Coronary artery (tissue), 2 donors: ENCODE measurements at places on chromosomes 2 and 18.
A peak's percentile ranks its signal among the peaks of the same experiment; 100 is the strongest.

GRCh38 chr2:147211484-147211883, 633.3 kb upstream of the ACVR2A start:
- DNase-seq: no peak

- DNase-seq: no peak
Observed at GRCh38 chr18:78776706-78777285, 202.8 kb upstream of the SALL3 start.

GRCh38 chr18:48639772-48640432, 101.1 kb downstream of the CTIF start:
- no peak for DNase-seq

DNA sequence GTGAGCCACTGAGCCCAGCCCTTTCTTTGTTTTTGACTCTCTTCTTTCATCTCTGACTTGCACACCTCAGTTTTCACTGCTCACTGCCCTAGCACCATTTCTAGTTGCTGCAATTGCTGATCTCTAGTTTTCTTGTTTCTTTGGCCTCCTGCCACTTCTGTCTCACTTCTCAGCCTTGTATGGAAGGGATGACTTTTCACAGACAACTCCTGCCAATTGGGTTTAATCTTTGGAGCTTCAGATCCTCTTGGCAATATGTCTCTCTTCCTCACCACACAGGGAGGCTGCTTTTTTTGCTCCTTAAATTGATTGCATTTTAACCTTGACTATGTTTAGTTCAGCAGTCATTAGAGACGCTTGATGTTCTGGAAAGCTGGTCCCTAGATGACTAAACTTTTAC, 323.1 kb downstream of the CTNNA2 start:
- DNase-seq: no peak

DNA sequence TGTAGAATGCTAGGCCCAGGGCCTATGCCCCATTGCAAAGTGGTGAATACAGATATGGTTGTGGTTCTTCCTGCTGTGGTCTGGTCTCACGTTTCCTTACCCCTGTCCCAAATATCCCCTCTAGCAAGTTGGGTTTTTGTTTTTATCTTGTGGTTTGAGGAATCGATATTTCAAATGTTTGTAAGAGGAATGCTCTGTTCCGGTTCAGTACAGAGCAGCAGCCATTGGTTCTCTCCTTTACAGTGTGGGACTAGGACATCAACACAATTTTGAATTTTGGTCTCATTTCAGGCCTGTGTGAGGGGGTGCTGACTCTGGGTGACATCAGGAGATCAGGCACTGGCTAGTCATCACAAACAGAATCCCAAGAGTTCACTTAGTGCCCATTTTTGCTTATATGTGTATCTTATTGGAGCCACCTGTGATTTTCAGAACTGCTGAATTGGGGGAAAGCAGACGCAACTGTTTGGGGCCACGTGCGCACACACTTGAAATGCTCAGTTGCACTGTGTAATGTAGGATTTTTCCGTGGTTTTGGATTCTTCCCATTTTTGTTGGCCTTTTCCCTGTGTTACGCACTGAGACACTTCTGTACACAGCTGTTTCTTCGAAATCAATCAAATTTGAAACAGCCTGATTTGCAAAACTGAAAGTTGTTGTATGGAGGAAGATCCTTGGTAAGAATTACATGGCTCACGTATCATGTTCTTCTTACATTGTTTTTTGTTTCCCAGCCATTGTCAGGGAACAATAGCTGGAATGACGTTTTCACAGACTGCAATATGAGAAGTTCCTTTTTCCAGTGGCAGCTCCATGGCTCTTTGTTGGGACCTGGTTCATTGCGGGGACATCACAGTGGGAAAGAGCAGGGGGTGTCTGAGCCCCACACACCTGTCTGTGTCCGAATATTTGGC, 8.6 kb downstream of the SH3BP4 start:
- DNase-seq: peak; percentile 35

DNA sequence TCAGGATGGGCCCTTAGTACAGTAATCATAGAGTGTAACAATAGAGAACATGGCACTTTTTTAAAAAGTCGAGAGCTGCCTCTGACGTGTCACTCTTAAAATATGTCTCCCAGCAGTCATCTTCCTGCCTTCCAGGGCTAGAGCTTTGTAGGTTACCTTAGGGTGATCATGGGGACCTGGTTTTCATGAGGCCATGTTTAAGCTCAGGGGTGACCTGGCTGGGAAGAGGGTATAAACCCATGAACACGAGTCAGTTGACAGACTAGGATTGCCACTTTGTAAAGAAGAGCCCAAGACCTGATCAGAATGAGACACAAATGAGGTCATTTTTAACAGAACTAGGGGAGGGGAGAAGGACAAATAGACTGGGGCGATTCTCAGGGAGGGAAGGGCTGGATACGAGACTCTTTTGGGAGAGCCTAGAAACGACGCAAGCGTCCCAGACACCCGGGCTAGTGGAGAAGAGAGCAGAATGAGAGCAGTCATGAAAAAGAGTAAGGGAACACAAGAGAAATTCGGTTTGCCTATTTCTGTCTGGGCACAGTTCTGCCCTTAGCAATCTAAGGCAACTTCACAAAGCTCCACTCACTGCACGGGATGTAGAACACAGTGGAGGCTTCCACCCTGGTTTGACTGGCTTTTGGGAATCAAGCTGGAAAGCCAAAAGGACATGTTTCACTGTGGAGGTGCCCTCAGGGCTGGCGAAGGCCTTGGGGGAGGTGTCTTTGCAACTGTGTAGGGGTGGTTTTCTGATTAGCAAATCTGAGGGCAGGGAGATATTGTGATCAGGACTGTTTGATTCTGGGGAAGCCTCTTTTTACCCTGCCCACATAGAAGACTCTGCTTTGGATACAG, 1.8 kb upstream of the RAB31 start:
- DNase-seq: no peak

- no peak for DNase-seq
Observed at GRCh38 chr2:33104052-33104623, 157.4 kb downstream of the LTBP1 start.

GRCh38 chr18:21448299-21448698, 152.2 kb downstream of the ESCO1 start:
- no peak for DNase-seq

DNA sequence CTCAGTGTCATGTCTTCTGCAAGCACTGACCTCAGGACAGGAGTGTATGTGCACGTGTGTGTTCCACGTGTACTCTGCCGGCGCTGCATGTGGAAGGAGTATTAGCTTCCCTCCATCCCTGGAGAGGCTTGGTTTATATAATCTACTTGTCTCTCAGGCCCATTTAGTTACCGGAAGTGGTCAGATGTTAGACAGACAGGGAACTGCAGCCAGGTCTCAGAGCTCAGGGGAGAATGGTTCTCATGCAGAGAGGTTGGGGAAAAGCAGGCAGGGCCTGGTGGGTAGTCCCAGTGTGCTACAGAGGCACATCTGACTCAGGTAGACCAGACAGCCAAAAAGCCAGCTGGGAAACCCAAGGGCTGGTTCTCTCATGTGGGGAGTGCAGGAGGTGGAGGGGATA, 167.9 kb downstream of the CTIF start:
- DNase-seq: no peak

DNA sequence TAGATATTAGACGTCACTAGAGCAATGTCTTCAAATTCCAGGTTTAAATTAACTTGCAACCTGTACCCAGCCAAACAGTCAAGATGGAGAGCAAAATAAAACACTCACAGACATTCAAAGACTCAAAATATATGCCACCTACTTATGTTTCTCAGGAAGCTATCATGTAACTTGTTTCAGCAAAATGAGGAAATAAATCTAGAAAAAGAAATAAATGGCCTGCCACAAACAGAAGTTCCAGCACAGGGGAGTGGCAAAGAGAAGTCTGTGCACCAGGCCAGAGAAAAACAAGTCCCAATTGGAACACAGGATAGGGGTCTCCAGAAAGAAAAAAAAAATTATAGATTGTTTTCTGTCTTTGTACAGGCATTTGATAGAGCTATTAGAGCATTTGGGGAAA, 96.7 kb downstream of the LRP2 start:
- DNase-seq: no peak

DNA sequence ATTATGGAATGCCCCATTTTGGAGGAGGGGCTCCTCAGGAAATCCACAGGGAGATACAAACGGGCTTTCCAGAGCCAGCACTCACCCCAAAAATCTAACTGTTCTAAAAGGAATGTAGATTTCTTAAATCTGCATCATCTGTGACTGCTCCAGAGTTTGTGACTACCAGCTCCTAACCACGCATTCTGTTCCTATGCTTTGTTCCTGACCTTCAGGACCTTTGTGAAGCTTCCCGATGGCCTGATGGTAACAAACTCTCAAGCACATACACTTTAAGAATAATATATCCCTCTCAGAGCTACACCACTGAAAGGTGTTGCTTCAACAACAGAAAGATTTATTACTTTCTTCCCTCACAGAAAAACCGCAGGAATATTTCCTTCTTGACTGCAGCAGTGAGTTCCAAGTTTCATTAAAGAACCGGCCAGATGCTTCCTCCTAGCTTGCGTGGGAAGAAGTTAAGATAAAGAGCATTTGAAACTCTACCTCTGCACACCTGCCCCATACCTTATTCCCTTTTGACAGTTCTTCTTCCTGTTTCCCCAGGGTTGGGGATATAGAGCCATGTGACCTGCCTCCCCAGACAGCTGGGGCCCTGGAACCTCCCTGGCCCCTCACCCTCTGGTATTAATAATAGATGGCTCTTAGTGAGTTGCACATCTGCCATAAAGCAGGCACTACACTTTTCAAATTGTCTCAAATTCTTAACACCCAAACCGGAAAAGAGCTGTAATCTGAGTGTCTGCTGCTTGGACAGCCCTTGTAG, 40.2 kb upstream of the EML4 start:
- no peak for DNase-seq

DNA sequence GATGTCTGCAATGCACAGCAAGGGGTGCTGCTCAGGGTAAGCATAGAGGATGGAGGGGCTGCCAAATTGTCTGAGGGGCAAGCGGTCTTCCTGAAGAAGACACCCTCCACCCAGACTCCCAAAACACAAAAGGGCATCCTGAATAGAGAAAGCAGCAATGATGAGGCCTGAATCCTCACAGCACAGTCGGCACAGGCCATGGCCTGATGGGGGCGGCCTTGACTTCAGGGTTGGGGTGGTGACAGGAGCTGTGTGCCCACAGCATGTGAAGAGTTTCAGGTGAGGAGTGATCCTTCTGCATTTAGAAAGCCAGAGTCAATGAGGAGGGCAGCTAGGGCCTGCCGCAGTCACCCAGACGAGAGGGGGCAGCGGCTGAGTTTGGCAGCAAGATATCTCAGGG, 159.4 kb downstream of the GALNT14 start:
- DNase-seq: no peak

GRCh38 chr2:188042412-188042811, 249.3 kb upstream of the GULP1 start:
- DNase-seq: no peak

DNA sequence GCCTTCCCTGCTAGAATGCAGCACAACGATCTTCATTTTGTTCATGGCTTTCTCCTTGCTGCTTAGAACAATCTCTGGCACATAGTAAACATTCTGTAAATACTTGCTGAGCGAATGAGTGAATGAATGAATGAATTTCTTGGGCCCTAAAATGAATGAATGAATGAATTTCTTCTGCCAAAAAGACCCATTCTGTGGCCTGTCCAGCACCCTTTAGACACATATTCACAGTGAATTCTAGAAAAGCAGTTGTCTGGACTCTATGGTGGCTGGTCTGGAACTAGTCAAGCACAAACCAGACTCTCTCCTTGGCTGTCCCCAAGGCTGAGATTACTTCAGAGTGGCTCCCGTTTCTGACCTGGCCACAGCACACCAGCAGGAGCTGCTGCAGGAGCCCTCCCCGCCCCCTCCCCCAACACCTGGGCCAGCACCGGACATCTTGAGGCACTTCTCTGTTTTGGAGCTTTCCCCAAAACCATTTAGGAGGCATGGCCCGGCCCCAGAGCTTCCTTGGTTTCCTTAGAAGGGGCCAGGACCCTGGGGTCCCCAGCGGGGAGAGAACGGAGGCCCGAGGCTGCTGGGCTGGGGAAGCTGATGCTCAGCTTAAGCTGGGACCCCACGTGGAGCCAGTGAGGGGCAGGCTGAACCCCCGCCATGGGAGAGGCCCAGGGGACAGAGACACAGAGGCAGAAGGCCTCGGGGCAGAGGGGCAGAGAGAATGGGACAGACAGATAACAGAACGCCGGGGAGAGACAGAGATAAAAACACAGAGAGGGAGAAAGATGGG, 159.0 kb downstream of the ZFP36L2 start:
- no peak for DNase-seq

DNA sequence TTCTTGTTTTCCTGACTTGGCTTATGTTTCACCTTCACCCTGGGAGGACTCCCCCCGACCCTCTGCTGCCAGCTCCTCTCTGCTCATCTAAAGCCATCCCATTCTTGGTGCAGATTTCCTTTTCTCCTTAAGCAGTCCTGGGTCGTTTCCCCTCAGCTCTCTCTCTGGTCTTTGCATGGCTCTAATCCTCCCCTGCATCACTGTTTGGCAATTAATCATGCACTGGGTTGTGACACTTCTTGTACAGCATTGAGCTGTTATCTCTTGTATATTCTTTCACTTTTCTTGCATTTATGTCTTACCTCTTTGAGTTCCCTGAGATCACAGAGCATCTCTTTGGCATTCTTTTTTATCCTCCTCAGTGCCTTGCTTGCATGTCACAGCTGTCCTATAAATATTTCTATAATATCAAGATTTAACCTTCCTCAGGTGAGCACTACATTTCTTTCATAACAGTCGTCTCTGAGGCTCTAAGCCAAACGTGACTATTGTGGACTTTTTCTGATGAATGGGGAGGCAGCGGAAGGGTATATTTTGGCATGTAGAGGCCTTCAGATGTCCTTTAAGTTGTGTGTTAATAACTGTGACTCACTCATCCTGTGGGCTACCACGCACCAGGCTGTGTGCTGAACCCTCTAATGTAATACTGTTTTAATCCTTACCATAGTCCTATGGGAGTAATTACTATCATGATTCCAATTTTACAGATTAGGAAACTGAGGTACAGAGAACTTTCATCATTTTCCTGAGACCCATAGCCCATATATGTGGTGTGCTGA, 507.5 kb downstream of the SLC4A3 start:
- DNase-seq: no peak

GRCh38 chr2:236273126-236273525, 8.9 kb upstream of the ASB18 start:
- no peak for DNase-seq

DNA sequence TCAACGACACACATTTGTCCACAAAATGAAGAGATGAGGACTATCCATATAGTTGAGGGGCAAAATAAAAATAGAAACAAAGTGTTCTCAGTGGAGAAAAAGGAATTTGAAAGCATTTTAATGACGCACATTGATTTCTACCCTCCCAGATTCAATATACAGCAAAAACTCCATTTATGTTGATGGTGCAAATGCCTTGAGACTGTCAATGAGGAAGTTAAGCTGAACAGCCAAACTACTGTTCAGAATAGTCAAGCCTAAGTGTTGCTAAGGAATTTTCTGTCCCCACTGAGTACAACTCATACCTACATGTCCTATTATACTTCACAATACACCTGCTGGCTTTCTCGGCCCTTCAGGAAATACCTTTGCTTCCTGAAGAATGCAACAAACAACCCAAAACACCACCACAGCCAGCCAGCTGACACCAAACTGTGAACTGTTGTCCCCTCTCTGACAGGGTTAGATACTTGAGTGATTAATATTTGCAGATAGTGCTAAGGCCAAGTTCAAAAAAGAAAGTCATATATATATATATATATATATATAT, 27.8 kb upstream of the DARS1 start:
- no peak for DNase-seq

GRCh38 chr2:215750763-215751162, 262.6 kb downstream of the MREG start:
- no peak for DNase-seq
